AG04450 (cell line): ENCODE measurements at places on chromosomes 2 and 18.

- DNase-seq, result no peak
These were observed 1.5 kb downstream of the RND3 start for GRCh38 chr2:150485871-150486538.

DNA sequence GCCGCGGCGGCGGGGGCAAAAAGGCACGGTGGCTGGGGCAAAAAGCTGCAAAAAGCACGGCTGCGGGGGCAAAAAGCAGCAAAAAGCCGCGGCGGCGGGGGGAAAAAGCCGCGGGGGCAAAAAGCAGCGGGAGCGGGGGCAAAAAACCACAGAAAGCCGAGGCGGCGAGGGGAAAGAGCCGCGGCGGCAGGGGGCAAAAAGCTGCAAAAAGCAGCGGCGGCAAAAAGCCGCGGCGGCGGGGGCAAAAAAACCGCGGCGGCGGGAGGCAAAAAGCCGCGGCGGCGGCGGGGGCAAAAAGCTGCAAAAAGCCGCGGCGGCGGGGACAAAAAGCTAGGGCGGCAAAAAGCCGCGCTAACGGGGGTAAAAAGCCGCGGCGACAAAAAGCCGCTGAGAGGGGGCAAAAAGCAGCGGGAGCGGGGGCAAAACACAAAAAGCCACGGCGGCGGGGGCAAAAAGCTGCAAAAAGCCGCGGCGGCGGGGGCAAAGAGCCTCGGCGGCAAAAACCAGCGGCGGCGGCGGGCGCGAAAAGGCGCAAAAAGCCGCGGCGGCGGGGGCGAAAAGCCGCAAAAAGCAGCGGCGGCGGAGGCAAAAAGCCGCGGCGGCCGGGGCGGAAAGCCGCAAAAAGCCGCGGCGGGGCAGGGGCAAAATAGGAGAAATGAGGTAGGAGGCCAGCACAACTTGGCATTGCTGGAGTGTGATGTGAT lies 123.4 kb downstream of the ANKRD30BL start:
- DNase-seq, result no peak

DNA sequence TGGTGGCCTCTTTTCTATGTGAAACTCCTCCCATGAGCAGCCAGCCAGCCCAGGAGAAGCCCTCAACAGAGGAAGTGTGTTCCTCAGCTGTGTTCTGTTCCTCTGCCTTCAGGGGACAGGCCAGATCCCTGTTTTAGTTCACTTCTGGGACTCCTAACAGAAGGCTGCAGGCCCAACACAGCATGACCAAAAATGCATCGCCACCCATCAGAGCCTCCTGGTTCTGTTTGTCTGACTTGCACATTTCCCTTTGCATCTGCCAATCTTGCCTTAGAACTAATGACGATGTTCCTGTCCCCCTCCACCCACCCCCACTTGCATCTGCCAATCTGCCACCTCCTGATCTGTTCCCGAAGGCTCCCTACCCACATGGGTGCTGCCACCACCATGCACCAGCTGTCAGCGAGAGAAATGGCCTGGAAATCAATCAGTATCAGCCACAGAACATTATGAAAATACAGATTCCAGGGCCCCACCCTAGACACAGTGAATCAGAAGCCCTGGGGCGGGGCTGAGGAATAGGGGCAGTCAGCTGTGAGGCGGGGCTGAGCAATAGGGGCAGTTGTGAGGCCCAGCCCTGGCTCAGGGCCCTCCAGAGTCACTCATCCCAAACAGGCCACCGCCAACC lies 51.0 kb downstream of the FAM168B start:
- no peak for DNase-seq

DNA sequence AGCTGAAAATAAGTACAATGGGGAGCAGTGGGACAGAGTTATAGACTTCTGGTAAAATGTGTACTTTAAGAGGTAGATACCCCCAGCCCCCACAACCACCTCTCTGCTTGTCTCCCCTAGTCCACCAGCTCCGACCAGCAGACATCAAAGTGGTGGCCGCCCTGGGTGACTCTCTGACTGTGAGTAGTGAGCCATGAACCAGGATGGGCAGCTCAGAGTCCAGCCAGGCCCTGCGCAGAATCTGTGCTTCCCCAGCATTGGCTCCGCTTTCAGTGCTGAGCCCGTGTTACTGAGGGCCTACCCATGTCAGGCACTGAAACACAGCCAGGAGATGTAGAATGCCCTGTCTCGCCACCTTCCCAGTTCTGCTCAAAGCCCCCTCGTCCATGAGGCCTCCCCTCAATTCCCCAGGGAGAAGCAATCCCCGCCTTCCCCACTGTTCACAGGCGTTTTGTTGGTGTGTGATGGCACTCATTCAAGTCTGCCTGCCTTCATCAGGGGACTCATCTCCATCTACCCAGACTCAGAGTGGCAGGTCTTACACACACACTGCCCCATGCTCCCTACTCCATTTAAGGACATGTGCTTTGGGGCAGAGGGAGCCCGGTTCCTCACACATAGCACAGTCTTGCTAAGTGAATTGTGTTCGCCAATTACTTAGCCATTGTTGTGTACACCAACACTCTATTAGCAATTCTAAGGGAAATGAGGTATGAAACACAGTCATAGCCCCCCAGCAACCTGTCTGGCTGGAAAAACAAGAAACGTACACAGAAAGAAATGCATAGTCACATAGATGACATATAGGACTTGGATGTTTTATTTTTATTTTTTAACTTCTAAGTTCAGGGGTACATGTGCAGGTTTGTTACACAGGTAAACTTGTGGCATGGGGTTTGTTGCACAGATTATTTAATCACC lies 122.6 kb downstream of the PLB1 start:
- no peak for DNase-seq

GRCh38 chr2:212032536-212033219 lies 505.9 kb downstream of the ERBB4 start:
- DNase-seq, result no peak

DNA sequence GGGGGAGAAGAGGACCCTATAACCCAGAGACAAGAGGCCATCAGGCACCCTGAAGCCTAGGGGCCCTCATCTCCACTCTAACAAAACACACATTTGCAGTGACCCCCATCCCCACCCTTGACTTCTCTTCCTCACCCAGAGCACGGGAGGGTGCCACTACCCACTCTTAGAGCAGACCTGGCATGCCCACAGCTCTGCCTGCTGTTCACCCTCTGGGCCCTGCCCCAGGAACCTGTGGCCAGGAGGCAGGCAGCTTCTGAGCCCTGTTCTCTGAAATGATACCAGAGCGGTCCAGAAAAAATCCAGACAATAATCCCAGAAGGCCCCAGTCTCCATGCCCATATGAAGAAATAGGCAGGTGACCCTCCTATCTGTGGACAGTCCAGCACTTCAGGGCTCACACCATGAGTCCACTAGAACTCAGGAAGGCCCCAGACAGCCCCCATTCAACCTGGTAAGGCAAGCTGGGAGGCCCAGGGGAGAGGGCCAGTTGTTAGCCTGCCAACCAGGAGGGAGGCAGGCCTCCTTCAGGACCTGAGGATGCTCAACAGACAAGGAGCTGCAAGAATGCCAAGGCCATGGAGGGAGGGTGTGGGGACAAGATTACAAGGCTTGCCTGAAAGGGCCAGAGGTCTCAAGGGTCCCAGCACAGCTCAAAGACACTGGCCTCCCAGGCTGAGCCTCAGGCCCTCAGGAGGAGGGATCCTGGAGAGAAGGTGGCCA lies 75.0 kb downstream of the TNS1 start:
- no peak for DNase-seq

DNA sequence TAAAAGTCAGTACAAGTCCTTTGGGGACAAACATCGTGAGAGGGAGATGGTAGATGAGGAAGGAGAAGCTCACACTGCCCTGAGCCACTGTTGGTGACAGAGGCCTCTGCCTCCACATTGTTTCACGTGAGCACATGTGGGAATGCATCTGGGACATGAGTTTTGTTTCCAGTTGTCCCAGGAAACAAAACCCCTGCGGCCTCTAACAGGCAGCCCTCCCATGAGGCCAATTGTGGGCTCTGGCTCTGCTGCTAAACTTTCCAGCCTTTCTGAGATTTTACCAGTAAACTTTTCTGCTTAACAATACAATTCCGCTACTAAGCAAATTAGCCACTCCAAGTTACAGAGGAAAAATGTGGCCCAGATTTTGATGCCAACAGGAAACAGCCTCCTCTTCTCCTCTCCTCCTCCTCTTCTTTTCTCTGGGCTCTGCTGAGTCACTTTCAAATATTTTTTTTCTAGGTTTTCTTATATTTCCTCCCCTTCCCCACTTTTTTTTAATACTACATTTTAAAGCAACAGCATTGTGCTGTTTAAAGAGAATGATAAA lies 23.4 kb upstream of the LRRC30 start:
- DNase-seq, result no peak

- no peak for DNase-seq
These were observed 155.3 kb downstream of the PRKCE start for GRCh38 chr2:45806563-45807358.

DNA sequence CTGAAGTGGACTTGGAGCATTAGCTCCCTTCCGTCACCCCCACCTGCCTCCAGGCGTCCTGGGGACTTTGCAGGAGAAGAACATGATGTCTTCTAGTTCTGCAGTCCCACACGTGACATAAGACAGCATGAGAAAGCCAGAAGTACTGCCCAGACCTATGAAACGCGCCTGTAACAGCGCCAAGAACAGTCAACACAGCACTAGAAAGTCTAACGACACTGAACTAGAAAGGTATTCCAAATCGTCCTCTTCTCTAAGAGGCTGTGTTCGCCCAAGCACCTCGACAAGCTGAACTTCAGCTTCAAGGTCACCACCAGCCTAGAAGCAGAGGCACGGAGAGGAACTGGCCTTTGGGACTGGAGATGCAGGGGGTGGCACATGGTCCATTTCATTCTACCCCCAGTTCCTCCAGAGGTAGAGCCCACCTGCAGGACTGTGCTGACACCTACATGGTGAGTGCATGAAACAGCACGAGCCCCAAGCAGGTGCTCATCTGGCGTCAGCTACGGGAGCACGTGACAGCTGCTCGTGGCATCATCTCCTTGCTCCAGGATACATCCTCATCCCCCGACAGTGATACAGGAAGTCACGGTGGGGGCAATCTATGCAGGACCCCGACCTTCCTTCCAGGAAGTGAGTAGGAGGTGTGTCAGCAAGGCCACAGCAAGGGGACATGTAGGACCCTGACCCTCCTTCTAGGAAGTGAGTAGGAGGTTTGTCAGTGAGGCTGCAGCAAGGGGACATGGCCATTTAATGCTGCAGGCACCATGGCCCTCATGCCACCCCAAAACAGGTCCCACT lies 3.7 kb downstream of the HDAC4 start:
- DNase-seq, result no peak

DNA sequence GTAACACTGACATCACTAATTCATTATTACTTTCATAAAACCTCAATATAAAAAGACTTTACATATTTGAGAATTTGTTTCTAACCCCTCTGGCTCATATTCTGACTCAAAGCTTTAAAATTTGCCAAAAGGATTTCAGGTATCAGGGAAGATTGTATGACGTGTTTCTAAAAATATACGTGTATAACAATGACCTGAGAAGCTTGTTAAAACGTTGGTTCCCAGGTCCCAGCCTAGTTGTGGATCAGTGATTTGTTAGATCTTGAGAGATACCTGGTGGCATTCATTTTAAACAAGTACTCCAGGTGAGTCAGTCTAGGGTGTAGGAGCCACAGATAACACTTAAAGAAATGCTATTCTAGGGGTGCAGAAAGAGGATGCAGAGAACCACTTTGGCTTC lies 1096.8 kb upstream of the NXPH2 start:
- no peak for DNase-seq

GRCh38 chr2:203993560-203993959 lies 57.0 kb downstream of the ICOS start:
- DNase-seq, result no peak

GRCh38 chr2:94984964-94985575 lies 40.4 kb upstream of the MAL start:
- DNase-seq, result no peak

DNA sequence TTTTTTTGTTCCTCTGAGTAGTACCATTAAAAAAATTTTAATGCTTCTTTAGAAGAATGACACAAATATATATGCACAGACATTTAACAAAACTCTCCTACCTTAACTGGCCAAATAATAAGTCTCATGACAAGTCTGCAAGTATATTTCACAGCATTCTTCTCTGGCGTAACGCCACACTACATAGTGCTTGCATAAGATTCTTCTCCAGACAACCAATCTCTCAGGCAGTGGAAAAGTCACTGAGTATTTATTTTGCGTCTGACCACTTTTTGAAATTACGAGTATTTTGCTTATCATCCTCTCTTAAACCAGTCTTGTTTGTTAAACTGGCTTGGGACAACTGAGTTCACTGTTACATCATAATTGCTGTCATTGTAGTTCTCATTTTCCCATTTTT lies 749.2 kb downstream of the ADCYAP1 start:
- no peak for DNase-seq

DNA sequence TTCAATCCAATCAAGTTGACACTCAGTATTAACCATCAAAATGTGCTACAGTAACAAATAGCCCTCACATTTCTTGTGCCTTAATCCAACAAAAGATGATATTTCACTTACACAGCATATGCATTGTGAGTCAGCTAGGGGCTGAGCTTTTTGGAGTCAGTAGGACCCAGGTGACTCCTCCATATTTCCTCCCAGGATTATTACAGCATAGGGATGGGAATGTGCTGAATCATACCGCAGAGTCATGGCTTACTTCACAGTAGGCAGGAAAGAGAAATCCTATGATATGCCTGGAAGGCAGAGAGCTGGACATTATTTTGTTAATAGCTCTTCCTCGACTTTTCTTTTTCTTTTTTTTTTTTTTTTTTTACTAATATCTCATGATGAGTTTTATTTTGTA lies 153.3 kb downstream of the TMEM182 start:
- DNase-seq, result no peak

GRCh38 chr2:107305966-107306365 lies 420.0 kb upstream of the ST6GAL2 start:
- no peak for DNase-seq

DNA sequence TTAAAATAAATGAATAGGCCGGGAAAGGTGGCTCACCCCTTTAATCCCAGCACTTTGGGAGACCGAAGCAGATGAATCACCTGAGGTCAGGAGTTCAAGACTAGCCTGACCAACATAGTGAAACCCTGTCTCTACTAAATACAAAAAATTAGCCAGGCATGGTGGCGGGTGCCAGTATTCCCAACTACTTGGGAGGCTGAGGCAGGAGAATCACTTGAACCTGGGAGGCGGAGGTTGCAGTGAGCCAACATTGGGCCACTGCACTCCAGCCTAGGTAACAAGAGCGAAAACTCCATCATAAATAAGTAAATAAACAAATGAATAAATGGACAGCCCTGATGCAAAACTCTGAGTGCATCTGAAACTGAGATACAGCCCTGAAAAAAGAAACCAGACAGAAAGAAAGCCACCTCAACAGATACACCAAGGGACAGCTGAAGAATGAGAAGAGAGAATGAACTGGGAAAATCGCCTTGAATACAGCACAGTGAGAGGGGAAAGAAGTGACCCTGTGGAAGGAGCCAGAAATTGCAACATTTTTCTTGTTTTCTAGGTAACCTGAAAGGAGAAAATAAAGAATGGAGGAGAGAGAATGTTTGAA lies 64.4 kb downstream of the TRABD2A start:
- DNase-seq, result no peak
